Neural progenitor cell (in vitro differentiated cells): ENCODE measurements at places on chromosomes 13 and 19.

DNA sequence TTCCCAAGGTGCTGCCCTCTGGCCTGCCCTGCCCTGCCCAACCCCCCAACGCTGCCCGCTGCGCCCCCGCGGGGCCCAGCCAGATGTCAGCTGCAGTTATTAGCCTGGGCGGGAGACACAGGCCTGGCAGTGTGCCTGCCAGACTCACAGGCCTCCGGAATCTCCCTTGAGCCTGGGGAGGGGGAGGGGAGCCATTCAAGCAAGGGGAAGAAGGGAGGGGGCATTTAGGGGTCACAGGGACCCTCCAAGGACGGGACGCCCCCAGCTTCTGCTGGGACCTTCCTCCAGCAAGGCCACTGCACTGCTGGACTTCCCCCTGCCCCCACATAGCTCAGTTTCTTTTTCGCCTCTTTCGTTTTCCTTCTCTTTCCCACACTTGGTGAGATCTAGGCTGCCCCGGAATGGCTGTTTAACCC, 2.6 kb upstream of the JUNB start:
- peak; percentile 70 for DNase-seq

GRCh38 chr13:98187155-98187964, 10.3 kb upstream of the RNF113B start:
- no peak for DNase-seq

DNA sequence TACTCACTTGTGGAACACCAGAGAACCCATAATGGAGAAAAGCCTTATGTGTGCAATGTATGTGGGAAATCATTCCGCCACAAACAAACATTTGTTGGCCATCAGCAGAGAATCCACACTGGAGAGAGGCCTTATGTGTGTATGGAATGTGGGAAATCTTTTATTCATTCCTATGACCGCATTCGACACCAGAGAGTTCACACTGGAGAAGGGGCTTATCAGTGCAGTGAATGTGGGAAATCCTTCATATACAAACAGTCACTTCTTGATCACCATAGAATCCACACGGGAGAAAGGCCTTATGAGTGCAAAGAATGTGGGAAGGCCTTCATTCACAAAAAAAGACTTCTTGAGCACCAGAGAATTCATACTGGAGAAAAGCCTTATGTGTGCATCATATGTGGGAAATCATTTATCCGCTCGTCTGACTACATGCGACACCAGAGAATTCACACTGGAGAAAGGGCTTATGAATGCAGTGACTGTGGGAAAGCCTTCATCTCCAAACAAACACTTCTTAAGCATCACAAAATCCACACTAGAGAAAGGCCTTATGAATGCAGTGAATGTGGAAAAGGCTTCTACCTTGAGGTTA, 10.9 kb downstream of the ZNF549 start:
- no peak for DNase-seq

DNA sequence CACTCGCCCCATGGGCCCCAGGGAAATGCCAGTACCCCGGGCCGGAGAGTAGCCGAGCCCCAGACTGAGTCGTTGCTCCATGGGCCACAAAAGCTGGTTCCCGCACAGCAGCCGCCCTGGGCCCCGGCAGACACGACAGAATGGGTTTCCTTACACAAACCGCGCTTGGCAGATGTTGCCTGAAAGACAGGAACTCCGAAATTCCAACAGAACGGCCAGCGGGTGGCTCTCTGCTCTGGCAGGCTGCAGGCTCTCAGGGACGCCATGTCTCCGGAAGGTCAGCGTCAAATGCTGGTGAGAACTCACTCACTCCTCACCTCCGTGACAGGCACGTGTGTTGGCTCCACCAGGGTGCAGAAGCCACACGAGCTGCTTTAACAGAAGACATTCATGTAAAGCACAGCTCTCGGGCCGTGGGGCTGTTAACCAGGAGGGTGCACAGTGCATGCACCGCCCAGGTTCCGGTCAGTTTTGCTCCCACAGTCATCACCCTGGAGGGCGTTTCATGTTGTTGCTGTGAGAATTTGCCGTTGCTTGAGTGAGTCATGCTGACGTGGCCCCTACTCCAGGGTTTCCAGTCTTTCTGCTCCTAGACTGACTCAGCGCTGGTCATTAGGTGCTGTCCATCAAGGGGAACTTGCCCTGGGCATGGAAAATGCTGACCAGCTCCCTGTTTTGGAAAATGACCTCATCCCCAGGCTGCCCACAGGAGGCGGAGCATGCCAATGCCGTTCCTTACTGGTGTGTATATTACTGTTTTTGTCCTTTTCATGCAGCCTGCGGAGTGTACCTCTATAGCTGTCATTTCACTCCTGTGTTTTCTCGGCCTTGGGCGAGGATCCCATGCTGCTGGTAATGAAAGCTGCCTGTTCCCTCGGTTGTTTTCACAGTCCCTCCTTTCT, 44.8 kb downstream of the ANKRD10 start:
- peak; percentile 46 for DNase-seq

DNA sequence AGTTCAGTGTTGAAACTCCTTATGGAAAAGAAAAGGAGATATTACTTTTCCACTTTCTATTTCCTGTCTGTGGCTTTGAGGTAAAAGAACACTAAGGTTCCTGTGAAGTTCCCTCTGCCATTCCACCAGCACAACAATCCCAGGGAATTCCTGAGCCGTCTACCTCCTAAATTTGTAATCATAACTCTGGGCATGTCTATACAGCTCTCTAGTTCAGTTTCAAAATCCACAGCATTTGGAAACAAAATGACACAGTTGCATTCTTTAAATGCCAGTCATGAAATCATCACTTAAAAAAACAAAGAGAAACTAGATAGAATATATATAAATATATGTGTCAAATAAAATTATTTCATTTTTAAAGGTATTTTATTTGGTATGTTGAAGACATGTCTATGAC, 9.0 kb upstream of the THSD1 start:
- DNase-seq: no peak

DNA sequence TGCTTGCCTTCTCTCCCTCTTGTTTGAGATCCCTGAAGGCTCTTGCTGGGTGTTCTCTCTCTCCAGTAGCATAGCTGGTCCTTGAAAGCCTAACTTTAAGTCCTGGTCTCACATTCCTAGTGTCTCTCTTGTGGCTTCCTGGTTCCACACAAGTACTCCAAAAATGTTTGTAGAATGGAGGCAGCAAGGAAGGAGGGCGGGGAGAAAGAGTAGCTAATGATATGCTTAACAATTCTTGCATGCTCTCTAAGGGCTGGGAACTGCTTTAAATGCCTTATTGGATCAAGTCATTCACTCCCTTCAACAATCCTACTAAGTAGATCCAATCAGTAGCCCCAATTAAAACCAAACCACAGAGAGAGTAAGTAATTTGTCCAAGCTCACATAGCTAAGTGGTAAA, 357.3 kb downstream of the KLF5 start:
- DNase-seq: peak; percentile 30

- no peak for DNase-seq
Observed at GRCh38 chr13:75154331-75154730, 327.6 kb downstream of the TBC1D4 start.

DNA sequence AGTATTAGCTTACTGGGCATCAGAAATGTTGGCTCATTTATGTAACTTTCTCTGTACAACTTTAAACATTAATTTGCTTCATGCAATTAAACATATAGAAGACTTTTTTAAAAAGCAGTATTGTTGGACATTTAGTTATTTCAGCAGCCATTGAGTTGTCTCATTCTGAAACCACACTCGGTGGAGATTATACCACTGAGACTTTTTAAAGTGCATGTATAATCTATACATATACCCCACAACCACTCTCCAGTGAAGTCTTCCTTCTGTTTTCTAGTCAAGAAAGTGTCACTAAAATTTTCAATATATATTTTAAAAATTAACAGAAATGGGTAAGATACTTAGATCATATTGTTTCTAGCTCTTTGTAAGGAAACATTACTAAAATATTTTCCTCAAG, 15.5 kb downstream of the SETDB2 start:
- no peak for DNase-seq

DNA sequence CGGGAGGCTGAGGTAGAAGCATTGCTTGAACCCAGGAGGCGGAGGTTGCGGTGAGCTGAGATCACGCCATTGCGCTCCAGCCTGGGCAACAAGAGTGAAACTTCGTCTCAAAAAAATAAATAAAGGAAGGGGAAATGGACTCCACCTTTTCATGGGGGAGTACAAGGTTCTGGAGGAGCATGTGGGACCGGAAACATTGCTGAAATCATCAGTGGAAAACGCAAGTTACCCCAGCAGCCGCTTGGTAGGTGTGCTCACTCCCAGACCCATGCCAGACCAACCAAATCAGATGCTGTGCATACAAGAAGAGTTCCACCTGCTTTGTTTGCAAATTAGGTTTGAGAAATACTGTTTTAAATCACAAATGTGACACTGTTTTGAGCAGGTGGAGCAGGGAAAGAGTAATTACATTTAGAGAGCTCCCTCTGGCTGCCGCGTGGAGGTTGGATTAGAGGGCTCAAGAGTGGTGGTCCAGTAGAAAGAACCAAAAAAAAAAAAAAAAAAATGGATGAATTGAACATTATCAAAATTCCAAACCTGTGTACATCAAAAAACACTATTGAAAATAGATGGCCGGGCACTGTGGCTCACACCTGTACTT, 4.9 kb downstream of the ERICH4 start:
- no peak for DNase-seq

DNA sequence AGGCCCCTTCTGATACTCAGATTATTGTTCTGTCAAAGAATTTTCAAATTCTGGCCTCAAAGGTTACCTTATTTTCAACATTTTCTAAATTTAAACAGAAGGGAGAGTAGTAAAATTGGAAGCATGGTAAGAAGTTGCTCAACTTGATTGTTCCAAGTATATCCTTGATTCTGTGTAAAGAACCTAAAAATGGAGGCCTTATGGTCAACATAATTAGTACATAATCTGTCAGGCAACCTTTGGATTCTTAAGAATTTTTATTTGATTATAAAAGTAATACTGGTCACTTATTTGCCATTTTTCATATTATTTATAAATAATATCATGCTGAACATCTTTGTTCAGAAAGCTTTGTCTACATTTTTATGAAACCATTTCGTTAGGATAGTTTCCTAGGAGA, 83.9 kb downstream of the STARD13 start:
- DNase-seq: no peak

- DNase-seq: no peak
Observed at GRCh38 chr19:4715529-4716221, 8.0 kb downstream of the DPP9 start.

- no peak for DNase-seq
Observed at GRCh38 chr13:75139291-75139690, 342.7 kb downstream of the TBC1D4 start.

GRCh38 chr13:32838945-32839344, 177.3 kb upstream of the KL start:
- DNase-seq: no peak

- no peak for DNase-seq
Observed at GRCh38 chr19:1210227-1210538, 4.6 kb downstream of the STK11 start.

- DNase-seq: peak; percentile 95
Observed at GRCh38 chr19:47813304-47813994, 8.3 kb upstream of the CRX start.

DNA sequence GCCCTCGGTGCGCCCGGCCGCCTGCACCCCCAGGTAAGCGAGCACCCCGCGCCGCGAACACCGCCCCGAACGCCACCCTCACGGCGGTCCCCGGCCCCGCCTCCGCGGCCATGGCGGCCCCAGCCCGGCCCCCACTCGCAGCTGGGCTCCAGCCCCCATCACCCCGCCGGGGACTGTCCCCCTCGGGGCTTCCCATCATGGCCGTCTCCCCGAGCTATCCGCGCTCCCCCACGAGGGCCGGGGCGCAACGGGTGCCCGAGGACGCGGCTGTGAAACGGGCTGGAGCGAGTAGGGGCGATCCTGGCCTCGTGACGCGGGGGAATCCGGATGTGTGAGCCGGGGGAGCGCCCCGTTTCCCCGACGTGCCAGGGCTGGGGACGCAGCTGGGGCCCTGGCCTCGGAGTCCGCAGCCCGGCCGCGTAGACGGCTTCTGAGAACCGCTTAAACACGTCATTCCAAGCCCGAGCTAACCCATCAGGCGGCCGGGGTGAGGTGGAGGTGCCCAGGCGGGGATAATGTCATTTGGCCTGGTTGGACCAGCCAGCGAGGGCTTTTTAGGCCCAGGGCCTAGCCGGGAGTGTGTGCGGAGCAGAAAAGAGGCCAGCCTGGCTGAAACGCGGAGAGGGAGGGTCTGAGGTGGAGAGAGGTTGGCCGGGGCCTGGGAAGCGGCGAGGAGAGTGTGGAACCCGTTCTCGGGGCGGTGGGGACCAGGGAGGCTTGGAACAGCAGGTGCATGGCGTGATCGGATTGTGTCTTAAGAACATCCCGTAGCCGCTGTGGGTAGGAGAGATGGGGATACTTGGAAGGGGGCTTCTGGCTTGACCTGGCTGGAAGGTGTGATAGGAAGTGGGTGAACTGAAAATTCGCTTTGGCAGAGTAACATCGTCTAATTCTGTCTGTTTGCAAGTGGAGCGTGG, 550 bp downstream of the CERS4 start:
- DNase-seq: peak; percentile 86

DNA sequence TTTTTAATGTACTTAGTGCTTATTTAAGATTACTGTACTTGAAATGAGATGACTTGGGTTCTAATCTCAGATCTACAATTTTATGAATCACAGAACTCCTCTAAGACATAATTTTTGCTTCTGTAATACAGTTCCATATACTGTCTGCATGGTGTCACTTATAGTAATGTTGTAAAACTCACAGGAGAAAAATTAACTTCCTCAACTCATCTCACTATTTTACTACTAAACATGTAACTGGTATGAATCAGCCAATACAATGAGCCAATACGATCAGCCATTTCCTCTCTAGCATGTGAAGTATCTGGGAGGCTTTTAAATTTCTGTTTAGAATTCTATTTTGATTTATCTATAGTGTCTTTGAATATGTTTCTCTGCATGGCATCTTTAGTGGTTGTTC, 85.3 kb downstream of the NHLRC3 start:
- DNase-seq: no peak

DNA sequence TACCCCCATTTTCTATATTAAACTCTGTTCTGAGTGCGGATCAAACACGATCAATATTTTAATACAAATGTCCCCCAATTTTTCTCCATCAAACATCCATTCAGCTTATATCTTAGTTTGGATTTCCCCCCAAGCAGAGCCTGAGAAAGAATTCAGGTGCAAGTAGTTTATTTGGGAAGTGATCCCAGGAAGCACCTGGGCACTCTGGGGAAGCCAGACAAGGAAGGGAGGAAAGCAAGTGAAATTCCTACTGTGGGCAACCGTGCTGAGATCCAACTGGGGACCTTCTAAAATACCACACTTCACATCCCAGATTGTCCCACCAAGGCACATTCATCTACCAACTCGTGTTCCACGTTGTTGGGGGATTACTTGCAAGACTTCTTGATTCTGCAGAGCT, 323.4 kb upstream of the NBEA start:
- DNase-seq: no peak

DNA sequence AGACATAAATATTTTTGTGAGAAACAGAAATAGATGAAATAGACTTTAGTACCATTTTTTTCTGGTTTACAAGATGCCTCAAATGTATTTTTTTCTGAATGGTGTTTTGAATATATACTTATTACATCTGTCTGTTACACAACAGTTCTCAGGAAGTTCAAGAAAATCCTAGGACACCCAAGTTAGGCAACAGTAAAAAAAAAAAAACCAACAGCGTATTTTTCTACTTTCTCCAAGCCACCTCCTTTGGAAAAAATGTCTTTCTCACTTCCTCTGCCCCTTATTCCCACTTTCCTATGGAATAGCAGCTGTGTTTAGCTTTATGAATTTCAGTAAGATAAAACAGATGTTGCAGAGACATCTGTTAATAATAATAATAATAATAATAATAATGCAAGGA, 489.6 kb upstream of the KLF12 start:
- no peak for DNase-seq

- no peak for DNase-seq
Observed at GRCh38 chr13:113914333-113915011, 50.6 kb upstream of the GAS6 start.
